CD4-positive, alpha-beta T cell treated with Interleukin-6 for 4 hours (primary cell): ENCODE measurements at places on chromosomes 2 and 18.

DNA sequence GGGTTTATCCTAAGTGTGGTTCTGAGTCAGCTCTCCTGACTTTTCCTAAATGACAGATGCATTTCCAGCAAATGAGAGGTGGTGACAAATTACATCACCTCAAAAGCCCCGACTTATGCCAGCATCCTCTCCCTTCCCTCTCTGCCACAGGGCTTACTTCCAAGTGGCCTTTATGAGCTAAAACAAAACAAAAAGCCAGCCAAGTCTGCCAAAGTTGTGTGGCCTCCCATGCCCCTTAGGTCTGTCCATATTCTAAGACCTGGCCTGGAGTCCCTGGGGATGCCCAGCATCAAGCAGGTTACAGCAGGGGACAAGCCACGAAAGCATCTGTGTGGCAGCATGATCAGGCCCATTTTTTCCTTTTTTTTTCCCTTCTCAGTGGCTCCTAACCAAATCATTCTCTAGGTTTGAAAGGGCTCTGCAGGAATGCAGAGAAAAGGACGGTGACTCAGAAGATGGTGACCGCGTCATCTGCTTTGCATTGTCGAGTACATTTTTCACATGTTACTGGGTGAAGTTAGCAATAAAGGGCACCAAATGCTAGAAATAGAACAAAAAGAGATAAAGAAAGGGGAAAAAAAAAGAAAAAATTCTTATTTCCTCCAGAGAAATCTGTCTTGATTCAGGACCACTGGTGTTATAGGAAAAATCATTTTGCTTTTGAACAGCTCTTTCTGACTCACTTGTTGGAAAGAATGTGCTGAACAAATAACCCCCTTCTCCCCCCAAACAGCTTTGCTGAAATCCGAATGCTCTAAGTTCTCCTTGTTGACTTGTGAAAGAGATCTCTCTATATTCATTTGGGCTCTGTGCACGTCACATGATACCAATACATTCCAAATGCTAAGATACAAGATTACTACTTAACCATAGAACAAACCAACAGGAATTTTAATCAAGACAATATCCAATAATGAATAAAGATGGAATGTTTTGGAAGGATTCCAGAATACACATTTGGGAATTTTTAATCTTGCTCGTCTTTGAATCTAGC is 178.7 kb downstream of the EN1 start:
- no peak for DNase-seq

GRCh38 chr2:230778350-230779063 is 65.9 kb downstream of the CAB39 start:
- DNase-seq = no peak

GRCh38 chr2:213013979-213014378 is 137.4 kb downstream of the IKZF2 start:
- no peak for DNase-seq

GRCh38 chr18:48733643-48734253 is 194.9 kb downstream of the CTIF start:
- no peak for DNase-seq

DNA sequence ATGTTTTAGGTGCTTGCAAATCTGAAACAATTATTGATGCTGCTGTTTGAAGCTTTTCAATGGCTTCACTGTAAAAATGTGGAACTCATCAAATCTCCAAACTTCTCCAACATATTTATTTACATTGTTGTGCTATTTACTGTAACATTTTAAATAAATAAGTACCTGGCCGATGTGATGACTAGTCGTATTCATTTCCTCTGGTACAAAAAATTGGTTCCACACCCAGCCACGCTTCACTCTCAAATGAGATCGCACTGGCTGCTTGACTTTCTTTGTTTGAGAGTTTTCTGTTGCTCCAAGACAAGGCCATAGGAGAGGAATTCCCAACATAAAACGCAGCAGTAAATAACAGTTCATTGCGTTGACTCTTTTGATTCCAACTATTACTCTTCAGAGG is 32.0 kb downstream of the CDH19 start:
- DNase-seq = no peak

GRCh38 chr2:33484042-33484621 is 7.7 kb downstream of the RASGRP3 start:
- no peak for DNase-seq

DNA sequence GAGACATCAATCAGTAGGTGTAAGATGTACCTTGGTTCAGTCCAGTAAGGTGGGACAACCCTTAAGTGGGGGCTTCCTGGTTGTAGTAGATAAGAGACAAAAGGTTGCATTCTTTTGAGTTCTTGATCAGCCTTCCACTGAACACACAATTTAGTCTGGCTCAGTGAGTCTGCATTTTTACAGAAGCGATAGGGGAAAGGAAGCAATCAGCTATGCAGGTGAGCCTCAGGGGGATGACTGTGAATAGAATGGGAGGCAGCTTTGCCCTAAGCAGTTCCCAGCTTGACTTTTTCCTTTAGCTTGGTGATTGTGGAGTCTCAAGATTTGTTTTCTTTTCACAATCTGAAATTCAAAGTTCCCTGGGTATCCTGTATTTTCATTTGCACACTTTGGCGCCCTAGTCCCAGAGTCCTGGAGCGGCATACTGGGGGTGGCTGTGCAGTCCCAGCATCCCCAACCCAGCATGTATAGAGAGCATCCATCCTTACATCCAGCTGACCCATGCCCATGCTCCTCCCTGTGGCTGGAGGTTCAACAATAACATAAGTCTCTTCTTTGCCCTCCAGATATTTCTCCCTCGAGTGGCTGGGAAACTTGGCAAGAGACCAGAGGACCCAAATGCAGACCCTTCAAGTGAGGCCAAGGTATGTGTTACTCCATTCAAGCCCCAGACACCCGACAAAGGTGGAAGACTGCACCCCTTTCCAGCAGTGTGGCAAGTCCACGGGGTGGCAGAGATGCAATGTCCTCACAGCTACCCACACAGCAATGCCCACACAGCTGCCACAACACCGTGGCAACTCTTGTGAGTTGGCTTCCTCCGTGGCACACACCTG is 20.1 kb upstream of the PRLH start:
- DNase-seq = no peak

- DNase-seq = no peak
Observed at GRCh38 chr2:199148076-199148845, 309.5 kb downstream of the SATB2 start.

DNA sequence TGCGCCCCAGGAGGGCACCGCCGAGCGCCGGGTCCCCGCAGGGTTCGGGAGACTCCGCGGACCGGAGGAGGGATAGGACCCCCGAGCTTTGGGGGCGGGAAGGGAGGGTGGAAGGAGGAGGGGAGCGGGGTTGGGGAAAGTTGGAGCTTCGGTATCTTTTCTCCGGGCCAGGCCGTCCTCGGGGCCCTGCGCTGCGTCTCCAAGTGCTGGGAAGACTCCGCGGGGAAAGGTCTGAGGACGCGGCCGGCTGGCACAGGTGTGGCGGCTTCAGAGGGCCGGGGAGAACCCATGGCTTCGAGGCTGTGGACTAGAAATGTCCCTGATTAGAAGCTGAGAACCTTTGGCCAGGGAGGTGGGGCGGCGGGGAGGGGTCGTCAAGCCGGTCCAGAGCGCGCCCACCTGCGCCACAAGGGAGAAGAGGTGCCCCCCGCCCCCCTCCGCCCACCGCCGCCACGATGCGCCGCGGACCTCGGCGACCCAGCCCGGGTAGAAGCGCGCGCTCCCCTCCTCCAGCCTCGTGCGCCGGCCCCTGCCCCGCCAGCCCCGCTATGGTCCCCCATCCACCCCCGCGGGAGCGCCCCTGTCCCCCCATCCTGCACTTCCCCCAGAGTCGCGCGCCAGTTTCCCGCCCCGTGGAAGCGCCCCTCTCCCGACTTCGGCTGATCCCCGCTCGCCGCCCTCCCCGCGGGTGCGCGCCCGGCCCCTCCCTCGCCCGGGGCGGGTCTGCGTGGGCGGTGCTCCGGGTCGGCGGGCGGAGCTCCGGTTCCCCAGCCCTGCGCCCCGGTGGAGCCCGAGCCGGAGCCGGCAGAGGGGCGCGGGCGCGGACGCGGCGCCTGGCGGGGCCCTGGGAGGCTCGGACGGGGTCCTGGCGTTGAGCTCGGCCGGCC is at the start of gene SNTG2:
SNTG2 (plus strand) TSS at position 770 of the 887 bp plus-strand sequence. CDS start 148 bp downstream, outside the sequence.
- DNase-seq = peak; percentile 46

DNA sequence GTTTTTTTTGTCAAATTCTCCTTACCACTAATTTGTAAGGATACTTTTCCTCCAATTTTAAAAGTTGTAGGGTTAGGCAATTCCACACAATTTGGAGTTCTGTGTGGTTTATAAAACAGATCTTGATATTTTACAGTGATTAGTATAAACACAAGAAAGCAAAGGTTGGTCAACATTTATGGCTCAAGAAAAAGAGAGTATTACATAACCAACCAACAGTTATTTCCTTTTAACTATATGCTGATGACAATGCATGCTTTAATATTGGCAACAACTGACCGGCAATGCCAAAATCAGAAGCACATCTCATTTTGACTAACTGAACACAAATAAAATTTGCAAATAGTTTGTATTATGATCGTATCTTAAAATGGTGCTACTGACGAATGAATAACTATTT is 137.2 kb downstream of the CDH2 start:
- no peak for DNase-seq

GRCh38 chr2:237935740-237936452 is 30.9 kb upstream of the UBE2F start:
- DNase-seq = no peak

DNA sequence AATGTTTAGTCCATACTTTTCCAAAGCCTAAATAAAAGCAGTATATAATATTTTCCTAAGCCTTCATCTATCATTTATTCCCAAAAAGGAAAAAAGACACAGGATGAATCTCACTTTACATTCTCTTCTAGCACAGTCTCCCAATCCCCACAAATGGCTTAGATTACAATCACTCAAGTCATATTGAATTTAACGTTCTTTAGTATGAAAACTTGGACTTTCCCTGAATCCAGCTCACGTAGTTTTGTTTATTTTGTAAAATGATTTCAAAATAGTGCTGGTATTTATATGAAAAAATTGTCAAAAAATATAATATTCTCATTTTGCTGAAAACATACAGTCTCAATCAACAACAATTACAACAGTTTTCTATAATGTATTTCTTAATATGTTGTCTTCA is 137.7 kb upstream of the CCDC150 start:
- DNase-seq = no peak

DNA sequence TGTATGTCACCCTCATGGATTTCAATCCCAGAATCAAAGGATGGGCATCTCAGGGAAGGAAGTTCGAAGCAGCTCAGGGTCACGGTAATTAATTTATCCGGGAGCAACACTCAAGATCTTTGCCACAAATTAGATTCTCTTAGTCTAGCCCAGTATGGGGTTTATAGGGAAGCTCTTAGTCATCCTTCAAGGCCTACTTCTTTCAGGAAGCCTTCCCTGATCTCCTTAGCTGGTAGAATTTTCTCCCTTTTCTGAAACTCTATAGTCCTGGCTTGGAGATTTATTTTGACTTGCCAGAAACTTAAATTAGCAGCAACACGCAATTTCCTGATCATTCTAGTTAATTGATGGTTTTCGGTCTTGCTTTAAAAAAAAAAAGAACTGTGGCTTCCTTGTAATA is 20.5 kb upstream of the GREB1 start:
- no peak for DNase-seq

GRCh38 chr2:203733684-203734083 is 27.2 kb downstream of the CD28 start:
- DNase-seq = no peak

DNA sequence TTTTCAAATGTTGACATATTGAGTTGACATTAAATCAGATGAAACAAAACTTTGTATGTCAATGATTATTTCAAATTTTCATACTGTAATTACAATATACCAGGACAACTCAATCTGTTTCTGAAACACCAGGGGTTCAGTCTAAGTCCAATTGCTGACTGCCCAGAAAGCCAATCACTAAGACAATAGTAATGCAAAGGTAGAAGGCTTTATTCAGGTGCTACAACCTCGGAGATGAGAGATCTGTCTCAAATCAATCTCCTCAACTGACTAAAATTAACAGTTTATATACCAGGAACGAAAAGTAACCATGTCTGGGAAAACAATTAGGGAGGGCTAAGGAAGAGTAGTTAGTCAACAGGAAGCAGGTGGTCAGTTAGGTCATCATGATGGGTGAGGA is 1400.4 kb downstream of the SUCLG1 start:
- DNase-seq = no peak

DNA sequence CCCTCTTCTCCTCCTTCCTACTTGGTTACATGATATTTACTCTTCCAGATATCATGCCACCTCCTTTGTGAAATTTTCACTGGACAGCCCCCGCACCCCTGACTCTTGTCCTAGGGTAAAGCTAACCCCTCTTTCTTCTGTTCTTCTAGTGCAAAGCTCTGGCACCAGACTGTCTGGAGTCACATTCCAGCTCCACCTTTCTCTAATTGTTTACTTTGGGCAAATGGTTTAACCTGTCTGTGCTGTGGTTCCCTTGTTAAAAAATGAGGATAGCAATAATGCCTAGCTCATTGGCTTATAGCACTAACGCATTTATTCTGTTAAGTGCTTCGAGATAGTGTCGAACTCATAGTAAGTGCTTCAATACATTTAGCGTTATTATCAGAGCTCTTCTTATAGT is 306.2 kb downstream of the ALK start:
- DNase-seq = no peak

DNA sequence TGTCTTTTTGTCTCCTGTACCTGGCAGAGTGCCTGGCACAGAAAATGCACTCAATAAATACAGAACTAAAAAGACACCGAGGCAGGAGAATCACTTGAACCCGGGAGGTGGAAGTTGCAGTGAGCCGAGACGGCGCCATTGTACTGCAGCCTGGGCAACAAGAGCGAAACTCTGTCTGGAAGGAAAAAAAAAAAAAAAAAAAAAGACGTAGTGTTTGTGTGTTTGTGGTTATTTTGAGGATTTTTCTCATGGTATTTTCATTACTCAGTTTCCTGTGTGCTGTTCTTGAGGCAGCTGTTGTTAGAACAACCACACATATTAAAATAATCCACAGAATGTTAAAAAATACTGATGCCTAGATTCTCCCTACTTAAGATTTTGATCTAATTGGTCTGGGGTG is 519.2 kb upstream of the SPHKAP start:
- no peak for DNase-seq

GRCh38 chr2:37604716-37605115 is 66.7 kb downstream of the CDC42EP3 start:
- no peak for DNase-seq

- DNase-seq = no peak
Observed at GRCh38 chr2:169462896-169463695, 16.2 kb upstream of the BBS5 start.

- no peak for DNase-seq
Observed at GRCh38 chr2:216366777-216367471, 5.4 kb downstream of the MARCHF4 start.
